Naive thymus-derived CD8-positive, alpha-beta T cell (primary cell): ENCODE measurements at places on chromosomes 1 and 21. TPM values are rescaled to one million over a fixed set of nuclear protein-coding genes. Genes with fewer than 3 reads are reported as not detected.

The PIGM gene
- 9.7 TPM for total RNA-seq

The CHI3L1 gene
- not detected for total RNA-seq

DNA sequence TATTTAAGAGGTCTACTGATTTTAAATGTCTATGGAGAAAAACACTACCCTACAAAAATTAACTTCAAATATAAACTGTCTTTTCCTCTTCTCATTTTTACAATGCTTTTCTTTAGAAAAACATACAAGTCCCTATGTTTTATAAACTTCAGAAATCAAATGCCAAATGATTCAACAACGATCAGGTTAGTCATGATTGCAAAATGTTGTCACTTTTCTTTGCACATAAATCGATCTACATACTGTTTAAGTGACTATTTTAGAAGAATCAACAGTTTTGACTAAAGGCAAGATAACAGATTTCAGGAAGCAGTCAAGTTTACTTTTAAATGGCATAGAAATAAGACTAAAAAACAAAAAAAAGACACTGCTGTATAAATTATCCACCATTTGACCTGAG is 168.7 kb downstream of the GPATCH2 start:
- peaks cover 30% of the 10 kb centered on the region for H3K36me3 ChIP-seq
- H3K27me3 ChIP-seq: no peaks in the 10 kb centered on the region
- no peak for DNase-seq
- no peaks in the 10 kb centered on the region for H3K4me1 ChIP-seq

- no peaks in the 10 kb centered on the region for H3K4me1 ChIP-seq
- no peaks in the 10 kb centered on the region for H3K27me3 ChIP-seq
- no peak overlapping the region for H3K27ac ChIP-seq
- DNase-seq: no peak
- H3K4me3 ChIP-seq: no peak overlapping the region
- no peaks in the 10 kb centered on the region for H3K36me3 ChIP-seq
Measured at GRCh38 chr1:212208978-212209644, 76.1 kb upstream of the PPP2R5A start.

DNA sequence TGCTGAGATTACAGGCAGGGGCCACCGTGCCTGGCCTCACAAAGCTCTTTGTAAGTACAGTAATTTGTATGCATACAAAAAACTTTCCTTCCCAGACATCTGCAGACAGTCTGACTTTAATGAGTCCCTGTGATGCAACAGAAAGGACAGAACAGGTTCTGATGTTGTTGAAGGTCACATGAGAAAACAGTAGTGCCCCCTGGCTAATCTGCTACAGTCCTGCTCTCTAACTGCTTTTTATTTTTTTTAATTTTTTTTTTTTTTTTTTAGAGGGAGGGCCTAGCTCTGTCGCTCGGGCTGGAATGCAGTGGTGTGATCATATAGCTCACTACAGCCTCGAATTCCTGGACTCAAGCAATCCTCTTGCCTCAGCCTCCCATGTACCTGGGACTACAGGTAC is 36.7 kb downstream of the ACBD3 start:
- no peaks in the 10 kb centered on the region for H3K27me3 ChIP-seq
- no peak overlapping the region for H3K4me3 ChIP-seq
- no peak for DNase-seq
- H3K4me1 ChIP-seq: peaks cover 7% of the 10 kb centered on the region
- H3K36me3 ChIP-seq: no peaks in the 10 kb centered on the region
